Activated T-cell treated with anti-CD3 and anti-CD28 coated beads, Interleukin-2, amount 50 U/mL, for 72 hours (primary cell): ENCODE measurements at places on chromosomes 12 and 14. TPM values are rescaled to one million over a fixed set of nuclear protein-coding genes. Genes with fewer than 3 reads are reported as not detected.

DNA sequence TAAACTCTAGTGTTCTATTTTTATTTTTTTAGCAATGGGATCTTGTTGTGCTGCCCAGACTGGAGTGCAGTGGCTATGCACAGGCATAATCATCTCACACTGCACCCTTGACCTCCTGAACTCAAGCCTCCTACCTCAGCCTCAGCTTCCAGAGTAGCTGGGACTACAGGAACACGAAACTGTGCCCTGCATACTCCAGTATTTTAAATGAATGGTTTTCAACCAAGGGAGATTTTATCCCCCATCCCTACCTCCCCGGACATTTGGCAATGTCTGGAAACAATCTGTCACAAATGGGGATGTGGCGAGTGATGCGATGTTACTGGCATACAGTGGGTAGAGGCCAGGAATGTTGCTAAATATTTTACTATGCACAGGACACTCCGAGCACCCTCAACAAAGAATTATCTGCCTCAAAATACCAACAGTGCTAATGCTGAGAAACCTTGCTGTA, 2.1 kb downstream of the CBX5 start:
- peaks cover 72% of the 10 kb centered on the region for H3K4me1 ChIP-seq
- no peak overlapping the region for H3K4me3 ChIP-seq
- DNase-seq: no peak
- H3K27me3 ChIP-seq: no peaks in the 10 kb centered on the region
- H3K27ac ChIP-seq: no peak overlapping the region

GRCh38 chr14:95784137-95784536, 70.2 kb upstream of the TCL1A start:
- H3K4me3 ChIP-seq: no peak overlapping the region
- H3K27me3 ChIP-seq: peaks cover 5% of the 10 kb centered on the region
- no peak overlapping the region for H3K27ac ChIP-seq

DNA sequence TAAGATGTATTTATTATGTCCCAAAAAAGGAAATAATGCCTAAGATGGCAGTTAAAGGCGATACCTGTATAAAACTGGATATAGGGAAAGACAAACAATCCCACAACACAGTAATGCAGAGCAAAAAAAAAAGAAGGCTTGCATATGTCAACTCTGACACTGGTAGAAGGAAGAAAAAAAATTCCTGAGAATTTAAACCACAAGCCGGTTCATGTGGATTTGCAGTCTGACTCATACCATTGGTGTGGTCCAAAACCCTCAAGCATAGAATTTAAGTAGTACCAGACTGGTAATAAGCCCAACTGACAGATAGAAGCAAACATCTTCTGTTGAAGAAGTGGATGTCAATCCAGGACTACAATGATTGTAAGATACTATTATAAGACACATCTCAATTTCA, 7.2 kb downstream of the DNAI7 start:
- peaks cover 33% of the 10 kb centered on the region for H3K4me1 ChIP-seq
- DNase-seq: no peak
- H3K27ac ChIP-seq: no peak overlapping the region
- H3K4me3 ChIP-seq: peak overlapping the region; percentile 71
- peaks cover 3% of the 10 kb centered on the region for H3K36me3 ChIP-seq
- H3K27me3 ChIP-seq: no peaks in the 10 kb centered on the region

DNA sequence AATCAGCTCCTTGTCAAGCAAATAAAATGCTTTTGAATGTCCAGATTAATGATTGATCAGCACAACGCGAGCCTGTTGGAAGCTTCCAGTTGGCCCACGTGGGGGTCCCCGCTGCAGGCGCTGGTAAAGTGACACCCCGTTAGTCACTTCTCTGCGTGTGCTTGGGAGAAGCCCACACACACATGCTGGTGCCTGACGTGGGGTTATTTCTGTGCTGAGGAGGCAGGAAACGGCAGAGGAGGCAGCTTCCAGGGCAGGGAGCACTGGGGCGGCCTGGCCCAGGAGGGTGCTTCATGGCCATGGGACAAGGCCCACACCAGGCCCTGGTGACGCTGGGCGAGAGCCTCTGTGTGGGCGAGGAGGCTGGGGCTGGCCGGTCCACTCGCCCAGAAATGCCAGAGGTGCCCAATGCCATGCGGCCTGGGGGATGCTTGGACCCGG, 101.5 kb downstream of the KIF26A start:
- no peak for DNase-seq
- no peaks in the 10 kb centered on the region for H3K36me3 ChIP-seq
- no peaks in the 10 kb centered on the region for H3K4me1 ChIP-seq
- no peak overlapping the region for H3K4me3 ChIP-seq
- H3K27me3 ChIP-seq: no peaks in the 10 kb centered on the region
- H3K27ac ChIP-seq: no peak overlapping the region

GRCh38 chr14:94031883-94032279, 5.7 kb downstream of the OTUB2 start:
- H3K36me3 ChIP-seq: no peaks in the 10 kb centered on the region
- H3K27ac ChIP-seq: no peak overlapping the region
- no peak for DNase-seq
- peaks cover 27% of the 10 kb centered on the region for H3K4me1 ChIP-seq
- no peak overlapping the region for H3K4me3 ChIP-seq

DNA sequence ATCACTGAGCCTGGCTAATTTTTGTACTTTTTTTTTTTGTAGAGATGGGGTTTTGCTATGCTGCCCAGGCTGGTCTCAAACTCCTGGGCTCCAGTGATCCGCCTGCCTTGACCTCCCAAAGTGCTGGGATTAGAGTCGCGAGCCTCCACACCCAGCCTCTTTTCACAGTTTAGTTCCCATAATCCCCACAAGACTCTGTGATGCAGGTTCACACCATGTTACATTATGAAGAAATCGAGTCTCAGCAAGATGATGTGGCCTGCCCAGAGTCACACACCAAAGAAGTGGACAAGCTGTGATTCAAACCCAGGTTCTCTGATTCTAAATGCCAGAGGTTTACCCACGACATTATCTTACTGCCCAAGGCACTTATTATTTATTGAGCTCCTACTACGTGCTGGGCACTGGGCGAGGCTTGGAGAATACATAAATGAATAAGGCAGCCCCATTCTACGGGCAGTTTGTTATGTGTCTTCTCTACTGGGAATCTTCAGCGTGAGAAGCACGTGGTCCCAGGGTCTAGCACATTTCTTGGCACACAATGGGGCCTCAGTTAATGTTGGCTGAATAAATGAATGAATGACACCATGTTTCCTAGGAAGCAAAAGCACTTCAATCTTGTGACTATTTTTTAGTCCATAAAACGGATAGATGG, 23.5 kb upstream of the OASL start:
- no peaks in the 10 kb centered on the region for H3K36me3 ChIP-seq
- H3K4me3 ChIP-seq: no peak overlapping the region
- no peak overlapping the region for H3K27ac ChIP-seq
- peaks cover 30% of the 10 kb centered on the region for H3K4me1 ChIP-seq
- H3K27me3 ChIP-seq: no peaks in the 10 kb centered on the region
- DNase-seq: no peak

Gene DAO
- not detected for total RNA-seq

Gene GZMH
- 32.3 TPM for total RNA-seq

Gene HPD
- total RNA-seq: not detected

Gene RGS6
- total RNA-seq: 2.5 TPM

Gene USP15
- 97.7 TPM for total RNA-seq

Gene RD3L
- total RNA-seq: not detected
